Cortex of kidney (tissue), 1 donor: ENCODE measurements at places on chromosomes 2 and 18.

- DNase-seq, result no peak
Observed at GRCh38 chr2:167196461-167197252, 308.4 kb downstream of the XIRP2 start.

DNA sequence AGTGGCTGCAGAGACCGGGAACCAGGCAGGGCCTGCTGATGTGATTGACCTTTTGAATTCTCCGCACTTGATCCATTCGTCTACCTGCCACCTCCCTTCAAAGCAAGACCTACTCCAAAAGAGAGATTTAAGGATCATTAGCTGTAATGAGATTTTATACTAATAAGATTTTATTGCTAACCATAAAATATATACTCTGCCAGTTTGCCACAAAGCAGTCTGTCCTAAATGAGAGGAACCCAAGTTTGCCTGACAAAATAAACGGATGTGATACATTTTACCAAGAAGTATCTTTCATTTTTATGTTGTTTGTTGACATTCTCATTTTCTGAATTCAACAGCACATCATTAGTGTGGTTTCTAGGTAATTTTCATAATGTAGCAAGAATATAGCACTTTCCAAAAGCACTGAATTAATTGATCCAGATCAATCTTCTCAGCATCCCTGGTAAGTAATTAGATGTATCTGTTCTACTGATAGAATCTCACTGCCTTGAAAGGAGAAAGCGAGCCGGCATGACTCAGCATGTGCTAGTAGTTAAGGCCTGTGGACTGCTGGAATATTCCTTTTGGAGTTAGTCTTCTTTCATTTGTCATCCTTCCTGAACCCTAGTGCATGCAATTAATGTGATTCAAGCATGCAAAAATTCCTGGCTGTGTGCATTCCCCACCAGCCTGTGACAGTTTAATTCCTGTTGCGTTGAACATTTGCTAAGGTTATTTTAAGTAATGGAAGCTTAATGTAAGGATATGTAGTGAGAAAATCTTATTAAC lies 128.5 kb downstream of the ARL6IP6 start:
- DNase-seq, result no peak

DNA sequence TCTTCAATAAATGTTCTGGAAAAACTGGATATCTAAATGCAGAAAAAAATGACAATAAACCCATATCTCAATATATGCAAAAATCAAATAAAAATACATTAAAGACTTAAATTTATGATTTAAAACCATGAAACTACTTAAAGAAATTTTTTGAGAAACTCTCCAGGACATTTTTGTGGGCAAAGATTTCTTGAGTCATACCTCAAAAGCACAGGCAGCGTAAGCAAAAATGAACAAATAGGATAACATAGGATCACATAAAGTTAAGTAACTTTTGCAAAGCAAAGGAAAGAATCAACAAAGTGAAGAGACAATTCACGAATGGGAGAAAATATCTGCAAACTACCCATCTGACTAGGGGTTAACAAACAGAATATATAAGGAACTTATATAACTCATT lies 1545.5 kb downstream of the SUCLG1 start:
- no peak for DNase-seq

DNA sequence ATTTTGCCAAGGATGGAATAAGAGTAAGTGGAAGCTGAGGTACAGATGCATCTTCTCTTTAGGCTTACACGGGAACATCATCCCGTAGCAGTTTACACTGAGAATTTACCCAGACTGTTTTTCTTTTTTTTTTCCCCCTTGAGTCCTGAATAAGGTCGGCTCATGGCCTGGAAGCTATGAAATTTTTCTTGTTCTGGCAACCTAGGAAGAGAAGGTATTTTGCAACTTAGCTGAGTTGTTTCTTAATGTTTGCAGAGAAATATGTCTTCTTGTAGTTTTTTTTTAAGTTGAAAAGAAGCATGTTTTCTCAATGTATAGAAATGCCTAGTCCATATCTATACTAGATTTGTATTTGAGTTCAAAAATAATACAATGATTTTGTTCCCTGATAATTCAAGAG lies 712.5 kb downstream of the TDRD15 start:
- DNase-seq, result no peak

DNA sequence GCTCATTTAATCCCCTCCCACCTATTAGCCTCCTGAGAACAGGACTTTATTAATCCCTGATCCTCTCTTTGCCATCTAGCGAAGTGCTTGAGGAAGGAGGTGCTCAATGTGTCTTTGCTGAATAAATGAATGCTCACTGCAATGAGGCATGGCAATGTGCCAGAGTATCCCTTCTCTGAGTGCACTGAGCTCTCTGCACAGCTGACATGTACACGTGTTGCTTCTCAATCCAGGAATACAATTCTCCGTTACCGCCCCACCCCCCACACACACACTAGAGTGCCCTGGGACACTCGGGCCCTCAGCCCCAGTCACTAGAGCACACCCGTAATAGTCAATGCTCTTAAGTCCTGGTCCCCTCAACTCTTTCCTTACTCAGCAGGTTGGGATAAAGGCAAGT lies 41.4 kb downstream of the FAM178B start:
- no peak for DNase-seq

- DNase-seq, result no peak
Observed at GRCh38 chr18:12574494-12575185, 83.3 kb downstream of the SPIRE1 start.

- DNase-seq, result no peak
Observed at GRCh38 chr2:82731824-82732223, 1727.3 kb downstream of the SUCLG1 start.

GRCh38 chr2:107984707-107985106 lies 1.6 kb upstream of the SLC5A7 start:
- DNase-seq, result no peak

GRCh38 chr2:19158211-19158610 lies 200.2 kb downstream of the OSR1 start:
- DNase-seq, result no peak

DNA sequence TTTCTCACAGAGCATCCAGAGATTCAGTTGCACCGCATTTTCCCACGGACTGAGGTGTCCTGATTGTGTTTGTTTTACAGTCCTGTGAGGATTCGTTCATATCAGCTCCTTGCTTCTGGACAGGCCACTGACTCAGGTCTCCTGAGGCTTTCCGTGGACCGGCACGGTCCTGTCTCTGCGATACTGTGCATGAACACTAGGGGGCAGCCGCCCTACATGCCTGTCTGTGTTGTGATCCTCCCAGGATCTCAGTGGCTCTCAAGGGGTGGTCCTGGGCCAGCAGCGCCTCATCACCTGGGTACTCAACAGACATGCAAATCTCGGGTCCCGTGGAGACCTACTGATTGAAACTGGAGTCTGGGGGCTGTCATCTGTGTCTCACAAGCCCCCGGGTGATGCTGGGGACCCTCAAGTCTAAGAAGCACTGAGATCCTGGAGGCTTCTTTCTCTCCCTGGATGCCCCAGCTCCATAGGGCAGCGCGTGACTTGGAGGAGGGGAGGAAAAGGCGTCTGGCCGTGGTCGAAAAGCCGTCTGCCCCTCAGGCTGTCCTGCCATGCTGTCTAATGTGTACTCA lies 28.9 kb downstream of the IL1R2 start:
- DNase-seq, result no peak

DNA sequence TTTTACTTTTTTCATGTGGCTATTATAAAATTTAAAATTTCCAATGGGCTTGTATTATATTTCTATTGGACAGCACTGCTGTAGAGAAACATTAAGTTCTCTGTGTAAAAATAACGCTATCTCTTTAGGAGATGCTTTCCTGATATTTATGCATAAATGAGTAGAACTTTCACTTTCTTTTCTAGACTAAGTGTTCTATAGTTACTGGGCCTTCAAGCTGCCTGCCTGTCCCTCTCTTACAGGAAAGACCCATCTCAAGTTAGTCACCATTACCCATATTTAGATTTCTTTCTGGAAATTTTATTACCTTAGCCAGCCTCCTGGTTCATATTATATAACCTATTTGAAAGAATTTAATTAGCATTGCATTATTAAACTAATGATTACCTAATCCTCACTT lies 4.8 kb downstream of the ITGA4 start:
- DNase-seq, result no peak

DNA sequence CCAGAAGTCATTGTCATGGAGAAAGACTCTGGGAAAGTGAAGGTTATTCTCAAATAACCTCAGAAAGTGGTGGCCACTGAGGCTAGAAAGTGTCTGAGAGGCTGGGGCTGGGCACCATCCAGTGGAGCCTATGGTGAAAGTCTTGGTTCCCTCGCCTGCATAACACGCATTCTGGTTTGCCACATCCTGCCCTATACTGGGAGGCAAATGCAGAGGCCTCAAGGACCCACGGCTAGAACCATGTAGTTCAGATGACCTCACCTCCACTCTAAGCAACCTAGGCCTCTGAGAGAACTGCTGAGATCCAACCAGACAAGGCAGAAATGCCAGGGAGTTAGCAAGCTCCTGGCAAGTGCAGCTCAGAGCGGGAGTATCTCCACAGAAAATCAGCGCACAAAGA lies 5.1 kb downstream of the ITGB6 start:
- DNase-seq, result no peak
